ENCODE measurements at places on chromosomes 13 and 19.

GRCh38 chr19:39187552-39187943, 9.2 kb upstream of the NCCRP1 start:
- DNase-seq = no peak

- no peak for DNase-seq
Measured at GRCh38 chr13:107730813-107731212, 484.5 kb downstream of the LIG4 start.

DNA sequence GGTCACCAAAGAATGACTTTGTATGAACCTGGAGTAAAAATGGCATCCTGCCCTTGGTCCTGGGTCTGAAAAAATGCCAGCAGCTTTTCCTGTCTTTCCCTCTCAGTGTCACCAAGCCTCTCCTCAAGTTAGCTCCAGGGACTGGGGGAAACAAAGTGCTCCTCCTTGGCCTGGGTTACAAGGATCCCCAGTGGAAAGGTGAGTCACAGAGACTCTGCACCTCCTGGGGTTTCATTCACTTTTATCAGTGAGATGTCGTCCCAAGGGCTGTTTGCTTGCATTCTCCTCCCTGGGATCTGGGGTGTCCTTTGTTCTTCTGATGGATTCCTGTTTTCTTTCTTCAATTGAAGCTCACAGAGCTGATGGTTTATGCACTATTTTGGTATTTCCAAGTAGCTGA, 93.2 kb upstream of the CSNK1A1L start:
- DNase-seq = no peak

DNA sequence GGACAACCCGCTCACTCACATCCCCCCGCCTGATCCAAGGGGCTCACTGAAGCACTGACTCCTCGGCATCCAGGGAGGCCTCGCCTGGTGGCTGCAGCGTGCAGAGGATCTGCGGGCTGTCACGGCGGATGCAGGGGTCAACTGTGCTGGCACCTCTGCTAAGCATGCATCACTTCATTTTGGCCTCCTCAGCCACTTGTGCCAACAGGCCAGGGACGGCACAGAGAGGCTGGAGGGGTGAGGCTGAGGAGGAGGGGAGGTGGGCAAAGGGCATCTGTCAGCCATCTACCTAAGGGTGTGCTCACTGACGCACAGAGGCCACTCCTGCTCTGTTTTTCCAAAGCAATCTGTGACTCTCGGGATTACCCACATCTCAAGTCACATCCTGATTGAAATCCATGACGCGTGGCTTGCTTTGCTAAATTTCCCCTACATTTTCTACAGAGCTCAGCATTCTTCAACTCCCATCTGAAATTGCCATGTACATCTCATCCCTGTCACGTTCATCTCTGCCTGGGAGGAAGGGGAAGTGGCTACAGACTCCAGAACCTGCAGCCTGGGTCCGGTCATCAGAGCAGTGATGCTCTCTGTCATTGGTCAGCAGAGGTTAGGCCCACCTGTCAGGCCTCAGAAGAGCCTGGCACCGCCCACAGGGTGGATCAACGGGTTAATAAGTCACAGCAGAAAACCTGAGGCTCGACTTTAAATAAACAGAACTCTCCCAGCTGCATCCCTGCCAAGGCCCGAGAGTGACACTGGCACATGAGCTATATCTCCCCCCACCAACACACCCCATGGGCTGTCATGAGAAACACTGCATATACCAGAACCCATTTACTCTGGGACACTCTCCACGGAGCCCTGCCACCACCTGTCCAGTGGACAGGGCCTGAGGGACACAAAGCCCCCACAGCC, 17.6 kb downstream of the ELL start:
- DNase-seq = no peak

DNA sequence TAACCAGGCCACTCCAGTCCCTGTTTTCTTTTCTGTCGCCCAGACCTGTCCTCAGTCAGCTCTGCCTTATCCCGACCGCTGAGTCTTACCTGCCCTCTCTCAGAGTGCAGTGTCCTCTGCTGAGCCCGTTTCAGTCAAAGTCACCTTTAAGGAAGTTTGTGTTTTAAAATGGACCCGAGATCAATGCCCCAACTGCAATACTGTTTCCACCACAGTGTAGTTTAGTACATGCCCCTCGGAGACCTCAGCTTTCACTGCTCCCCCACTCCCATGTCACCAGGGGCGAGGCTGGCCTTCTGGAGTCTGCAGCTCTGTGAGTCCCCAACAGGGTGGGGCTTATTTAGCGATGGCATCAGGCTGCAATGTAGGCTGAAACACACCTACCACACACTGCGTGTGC, 248.4 kb upstream of the TSHZ3 start:
- no peak for DNase-seq

DNA sequence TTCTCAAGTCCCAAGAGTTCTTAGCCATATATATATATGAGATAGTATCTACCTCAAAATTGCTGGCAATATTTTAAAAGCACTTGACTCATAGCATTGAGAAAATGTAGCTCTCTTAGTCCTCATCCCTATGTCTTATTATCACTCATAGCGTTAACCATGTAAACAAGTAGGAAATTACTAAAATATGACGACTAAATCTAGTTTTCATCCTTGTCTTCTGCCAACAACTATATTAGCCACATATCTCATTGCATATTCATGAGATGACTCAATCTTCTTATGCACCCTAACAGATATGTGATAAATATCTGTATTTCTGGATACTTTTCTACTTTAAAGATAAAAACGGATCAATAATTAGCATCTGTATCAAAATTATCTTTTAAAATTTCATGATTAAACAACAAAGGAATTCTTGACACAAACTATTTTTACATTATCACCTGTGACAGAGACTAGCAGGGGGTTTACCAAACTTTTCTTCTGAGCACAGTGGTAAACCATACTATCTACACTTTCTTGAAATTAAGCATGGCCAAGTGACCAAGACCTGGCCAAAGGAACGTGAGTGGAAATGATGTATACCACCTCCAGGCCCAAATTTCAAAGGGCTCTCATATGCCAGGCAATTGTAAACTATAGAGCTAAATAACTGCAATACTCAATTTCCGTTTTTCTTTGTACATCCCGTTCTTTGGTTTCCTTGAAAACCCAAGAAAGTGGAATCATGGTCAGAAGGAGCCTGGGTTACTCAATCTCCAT, 45.7 kb downstream of the ZC3H13 start:
- no peak for DNase-seq

- no peak for DNase-seq
Measured at GRCh38 chr13:76271728-76272232, 614.4 kb downstream of the KCTD12 start.

- DNase-seq = no peak
Measured at GRCh38 chr13:78247362-78247761, 328.7 kb upstream of the EDNRB start.

DNA sequence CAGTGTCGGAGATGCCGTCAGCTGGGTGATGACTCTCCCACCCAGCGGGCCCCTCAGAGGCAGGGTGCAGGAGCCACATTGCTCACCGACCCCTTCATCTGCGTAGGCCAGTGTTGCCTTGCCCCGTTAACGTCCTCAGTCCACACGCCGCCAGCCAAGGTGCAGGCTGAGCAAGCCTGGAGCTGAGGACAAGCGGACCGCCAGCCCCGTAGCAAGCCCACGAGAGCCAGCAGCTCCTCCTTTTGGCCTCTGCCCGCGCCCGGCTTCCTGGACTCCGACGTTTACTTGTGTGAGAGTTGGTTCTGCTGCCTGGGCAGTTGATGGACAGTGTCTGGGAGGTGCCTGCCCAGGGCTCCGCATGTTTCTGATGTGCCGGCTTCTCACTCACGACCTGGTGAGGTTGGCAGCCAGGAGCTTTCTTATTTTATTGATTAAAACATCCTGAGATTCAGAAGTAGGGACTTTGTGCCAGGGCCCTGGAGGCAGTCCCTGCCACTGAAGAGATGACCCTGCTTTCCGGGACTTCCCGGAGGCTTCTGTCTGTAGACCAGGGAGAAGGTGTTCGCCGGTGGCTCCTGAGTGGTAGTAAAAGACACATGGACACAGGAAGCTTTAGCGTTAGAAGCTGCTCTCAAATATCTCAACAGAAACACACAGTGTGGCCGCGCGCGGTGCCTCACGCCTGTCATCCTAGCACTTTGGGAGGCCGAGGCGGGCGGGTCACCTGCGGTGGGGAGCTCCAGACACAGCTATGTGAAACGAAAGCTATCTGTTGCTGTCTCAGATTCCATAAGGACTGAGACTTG, 5.8 kb downstream of the DAZAP1 start:
- no peak for DNase-seq

DNA sequence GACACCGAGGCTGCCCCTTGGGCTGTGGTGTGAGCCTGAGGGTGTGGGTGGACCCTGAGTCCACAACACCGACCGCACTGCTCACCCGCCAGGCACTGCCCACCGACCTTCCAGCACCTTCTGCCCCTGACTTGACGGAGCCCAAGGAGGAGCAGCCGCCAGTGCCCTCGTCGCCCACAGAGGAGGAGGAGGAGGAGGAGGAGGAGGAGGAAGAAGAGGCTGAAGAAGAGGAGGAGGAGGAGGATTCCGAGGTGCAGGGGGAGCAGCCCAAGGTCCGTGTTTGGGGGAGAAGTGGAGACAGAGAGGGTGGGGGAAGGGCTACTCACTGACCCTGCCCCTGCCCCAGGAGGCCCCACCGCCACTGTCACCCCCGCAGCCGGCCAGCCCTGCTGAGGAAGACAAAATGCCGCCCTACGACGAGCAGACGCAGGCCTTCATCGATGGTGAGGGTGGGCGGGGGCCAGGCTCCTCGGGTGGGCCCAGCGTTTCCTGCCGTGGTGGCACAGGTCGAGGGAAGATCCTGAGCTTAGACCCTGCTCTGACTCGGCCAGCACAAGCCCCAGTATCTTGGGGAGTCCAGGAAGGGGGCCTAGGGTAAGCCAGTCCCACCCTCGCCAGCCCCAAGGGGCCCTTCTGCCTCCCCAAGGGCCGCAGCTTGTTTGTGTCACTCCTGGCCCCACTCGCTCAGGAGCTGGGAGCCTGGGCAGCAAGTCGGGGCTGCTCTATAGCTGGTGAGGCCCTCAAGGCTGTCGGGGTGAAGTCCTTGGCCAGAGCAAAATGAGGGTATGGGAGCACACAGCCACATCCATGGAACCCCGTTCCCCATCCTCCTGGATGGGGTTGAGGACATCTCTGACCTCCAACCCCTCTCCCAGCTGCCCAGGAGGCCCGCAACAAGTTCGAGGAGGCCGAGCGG, 12.2 kb downstream of the PRKCSH start:
- no peak for DNase-seq

- DNase-seq = no peak
Measured at GRCh38 chr13:90420683-90421082, 926.8 kb upstream of the MIR17HG start.

- DNase-seq = no peak
Measured at GRCh38 chr19:49518033-49518432, 5.6 kb downstream of the FCGRT start.

DNA sequence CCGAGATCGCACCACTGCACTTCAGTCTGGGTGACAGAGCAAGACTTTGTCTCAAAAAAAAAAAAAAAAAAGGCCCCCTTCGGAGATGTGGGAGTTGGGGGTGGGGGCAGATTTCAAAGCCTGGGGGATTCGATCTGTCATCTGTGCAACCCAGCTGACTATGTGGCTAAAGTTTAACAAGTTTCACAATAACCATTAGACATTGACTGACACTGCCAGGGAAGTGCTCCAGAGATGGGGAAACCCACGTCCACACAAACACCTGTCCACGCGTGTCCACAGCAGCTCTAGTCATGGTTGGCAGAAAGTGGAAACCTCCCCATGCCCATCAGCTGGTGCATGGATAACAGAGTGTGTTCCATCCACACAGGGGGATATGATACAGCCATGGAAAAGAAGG, 37.6 kb upstream of the HOMER3 start:
- no peak for DNase-seq

DNA sequence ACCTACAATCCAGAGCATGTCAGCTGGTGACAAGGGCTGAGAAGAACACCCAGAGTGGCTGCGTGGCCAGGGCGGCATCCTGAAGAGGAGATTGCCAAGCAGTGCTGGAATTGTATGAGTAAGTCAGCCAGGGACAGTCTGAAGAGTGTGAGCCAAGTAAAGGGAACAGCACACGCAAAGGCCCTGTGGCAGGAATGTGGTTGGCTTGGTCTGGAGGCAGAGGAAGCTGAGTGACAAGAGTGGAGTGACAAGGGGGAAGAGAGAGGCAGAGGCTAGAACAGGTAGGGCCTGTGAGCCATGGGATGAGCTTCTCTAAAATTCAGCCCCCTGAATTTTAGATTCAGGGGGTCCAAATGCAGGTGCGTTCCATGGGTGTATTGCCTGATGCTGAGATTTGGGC, 53.7 kb upstream of the UQCRFS1 start:
- DNase-seq = no peak

DNA sequence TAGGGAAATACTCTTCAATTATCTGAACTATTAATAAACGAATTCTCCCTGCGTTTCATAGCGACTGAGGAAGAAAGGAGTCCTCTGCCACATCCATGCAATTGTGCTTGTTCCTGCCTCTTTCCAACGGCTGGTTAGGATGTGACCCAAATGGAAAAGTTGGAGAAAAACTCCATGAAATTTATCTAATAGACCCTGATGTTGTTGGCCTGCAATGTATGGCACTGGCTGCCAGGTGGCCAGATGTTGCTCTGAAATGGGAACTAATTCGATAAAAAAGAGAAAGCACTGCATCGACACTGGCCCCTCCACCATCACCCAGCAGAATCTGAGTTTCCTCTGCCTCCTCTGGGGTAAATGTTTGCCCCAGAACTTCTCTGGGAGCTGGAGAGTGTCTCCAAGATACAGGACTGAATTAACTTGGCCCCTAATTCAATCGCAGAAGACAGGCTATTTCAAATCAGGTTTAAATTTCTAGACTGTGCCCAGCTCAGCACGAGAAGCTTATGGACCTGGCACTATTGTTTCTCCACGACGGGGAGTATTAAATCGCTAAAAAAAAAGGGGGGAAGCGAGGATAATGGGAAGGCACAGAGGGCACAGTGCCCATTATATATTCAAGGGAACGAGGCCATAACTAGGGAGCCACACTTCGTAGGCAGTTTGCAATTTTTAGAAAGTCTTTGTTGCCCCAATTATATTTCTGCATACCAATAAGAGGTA, 103.9 kb downstream of the ZIC5 start:
- DNase-seq = no peak

DNA sequence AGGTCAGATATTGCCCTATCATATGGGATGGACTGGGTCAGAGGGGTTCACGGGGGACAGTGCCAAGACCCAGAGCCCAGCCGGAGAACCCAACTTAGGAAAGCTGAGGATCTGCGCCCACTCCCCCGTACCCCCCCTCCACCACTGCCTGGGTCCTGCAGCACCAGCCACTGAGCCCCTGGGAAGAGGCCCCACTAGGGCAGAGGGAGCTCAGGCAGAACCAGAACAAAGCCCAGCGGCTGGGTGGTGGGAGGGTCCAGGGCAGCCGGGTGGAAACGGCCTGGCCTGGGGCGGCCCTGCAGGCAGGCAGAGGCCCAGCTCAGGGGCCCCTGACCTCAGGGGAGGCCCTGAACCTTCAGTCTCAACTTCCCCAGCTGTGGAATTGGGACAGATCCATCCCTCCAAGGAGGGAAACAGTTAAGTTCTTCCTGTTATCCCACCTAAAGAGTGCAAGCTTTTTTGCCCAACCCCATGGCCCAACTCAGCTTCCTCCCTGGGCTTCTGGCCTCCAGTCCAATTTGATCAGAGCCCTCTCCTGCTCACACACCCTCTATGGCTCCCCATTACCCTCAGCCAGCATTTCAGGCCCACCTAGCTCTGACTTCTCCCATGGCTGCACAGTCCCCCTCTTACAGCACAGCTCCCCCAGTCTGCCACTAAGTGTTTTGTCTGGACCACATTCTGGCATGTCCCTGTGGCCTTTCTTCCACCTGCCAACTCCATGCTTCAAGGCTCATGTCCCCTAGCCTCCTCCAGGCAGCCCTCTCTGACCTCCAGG, 3.1 kb downstream of the NR2F6 start:
- DNase-seq = no peak

GRCh38 chr13:43305416-43305815, 282.0 kb downstream of the DNAJC15 start:
- no peak for DNase-seq
